Dermis blood vessel endothelial cell (primary cell): ENCODE measurements at places on chromosomes 4 and X.

GRCh38 chr4:88939697-88940096, 117.3 kb downstream of the FAM13A start:
- DNase-seq: no peak

DNA sequence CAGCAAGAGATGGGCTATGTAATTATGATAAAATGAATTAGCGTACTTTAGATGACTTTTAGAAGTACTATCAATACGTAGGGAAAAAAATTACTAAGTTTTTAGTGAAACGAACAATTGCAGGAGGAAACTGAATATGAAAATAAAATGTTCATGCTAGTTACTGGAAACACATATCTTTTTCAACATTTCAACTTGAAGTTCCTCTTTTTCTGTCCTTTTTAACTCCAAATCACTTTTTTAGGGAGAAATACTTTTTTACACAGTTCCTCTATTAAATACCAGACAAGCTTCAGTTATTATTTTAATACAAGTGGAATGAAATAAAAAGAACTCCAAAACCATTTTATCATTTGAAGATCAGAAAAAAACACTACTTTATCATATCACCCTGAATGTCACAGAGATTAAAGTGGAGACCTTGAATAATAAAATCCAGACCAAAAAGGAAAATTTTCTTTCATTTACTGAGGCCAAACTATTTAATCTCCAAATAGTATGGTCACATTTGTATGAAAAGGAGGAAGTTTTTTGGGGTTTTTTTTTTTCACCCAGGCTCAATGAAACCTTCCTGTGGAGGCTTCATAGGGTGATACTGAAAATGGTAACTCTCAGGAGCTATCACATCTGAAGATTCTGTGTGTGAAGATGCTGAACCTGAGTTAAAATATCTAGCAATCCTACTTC, 306.2 kb downstream of the INPP4B start:
- no peak for DNase-seq

GRCh38 chr4:139223682-139224317, 46.8 kb upstream of the ELF2 start:
- peak; percentile 34 for DNase-seq

GRCh38 chrX:39335513-39336235, 534.4 kb downstream of the MID1IP1 start:
- DNase-seq: no peak

DNA sequence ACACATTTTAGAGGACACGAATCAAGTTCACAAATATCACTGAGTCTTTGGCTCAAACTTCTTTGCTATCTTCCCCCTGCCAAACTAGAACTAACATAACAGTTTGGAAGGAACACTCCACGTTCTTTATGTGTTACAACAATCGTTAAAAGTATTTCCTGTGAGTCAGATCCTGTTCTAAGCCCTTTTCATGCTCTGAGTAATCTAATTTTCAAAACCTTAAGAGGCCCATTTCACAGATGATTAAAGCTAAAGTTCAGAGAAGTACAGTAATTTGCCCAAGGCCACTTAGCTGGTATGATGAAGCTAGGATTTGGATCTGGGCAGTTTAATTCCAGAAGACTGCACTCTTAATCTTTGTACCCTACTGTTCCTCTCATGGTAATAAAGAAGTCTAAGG, 854.4 kb upstream of the INTU start:
- peak; percentile 61 for DNase-seq

DNA sequence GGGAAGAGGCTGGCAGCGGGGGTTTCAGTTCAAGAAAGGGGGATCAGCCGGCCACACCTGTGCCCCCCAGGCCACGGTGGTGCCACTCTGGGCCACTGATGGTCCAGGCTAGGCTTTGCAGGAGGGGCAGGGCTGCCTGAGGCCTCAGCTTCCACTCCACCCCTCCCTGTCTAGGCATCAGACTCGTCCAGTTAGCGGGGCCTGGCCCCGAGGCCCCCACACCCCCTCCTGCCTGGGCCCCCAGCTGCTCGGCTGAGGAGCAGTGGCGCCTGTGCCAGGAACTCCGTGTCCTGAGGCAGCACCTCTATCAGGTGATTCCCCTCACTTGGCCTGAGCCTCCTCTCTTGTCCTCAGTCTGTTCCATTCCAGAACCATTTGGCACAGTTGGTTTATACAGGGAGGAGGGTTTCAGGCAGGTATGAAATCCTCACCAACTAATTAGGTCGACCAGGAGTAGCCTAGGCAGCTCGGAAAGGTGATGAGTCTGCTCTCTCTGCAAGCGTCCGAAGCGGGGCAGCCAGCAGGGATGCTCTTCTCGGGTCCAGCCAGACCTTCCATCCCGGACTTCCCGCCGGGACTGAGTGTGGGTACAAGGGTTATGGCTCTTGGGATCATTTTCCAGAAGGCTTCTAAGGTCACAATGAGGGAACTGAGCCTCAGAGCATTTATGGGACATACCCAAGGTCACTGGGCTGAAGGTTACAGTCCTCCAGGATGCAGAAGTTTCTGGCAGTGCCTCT, 2.1 kb downstream of the NSG1 start:
- DNase-seq: no peak

- DNase-seq: no peak
These were observed 288.6 kb upstream of the NR3C2 start for GRCh38 chr4:148730766-148731165.

- no peak for DNase-seq
These were observed 186.9 kb downstream of the FRMPD4 start for GRCh38 chrX:12325171-12325570.

DNA sequence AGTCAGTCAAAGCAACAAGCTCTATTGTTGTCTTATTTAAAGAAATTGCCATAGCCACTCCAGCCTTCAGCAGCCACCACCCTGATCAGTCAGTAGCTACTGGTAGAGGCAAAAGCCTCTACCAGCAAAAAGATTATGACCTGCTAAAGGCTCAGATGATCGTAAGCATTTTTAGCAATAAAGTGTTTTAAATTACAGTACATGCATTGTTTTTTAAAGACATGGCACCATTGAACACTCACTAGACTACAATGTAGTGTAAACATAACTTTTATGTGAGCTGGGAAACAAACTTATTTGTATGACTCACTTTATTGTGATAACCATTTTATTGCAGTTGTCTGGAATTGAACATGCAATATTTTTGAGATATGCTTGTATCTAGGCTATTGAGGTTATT, 32.3 kb upstream of the DYNLT3 start:
- DNase-seq: no peak

- DNase-seq: peak; percentile 43
These were observed 13.9 kb downstream of the TMEM165 start for GRCh38 chr4:55409468-55410171.

- no peak for DNase-seq
These were observed 53.3 kb upstream of the LNX1 start for GRCh38 chr4:53644607-53645006.

DNA sequence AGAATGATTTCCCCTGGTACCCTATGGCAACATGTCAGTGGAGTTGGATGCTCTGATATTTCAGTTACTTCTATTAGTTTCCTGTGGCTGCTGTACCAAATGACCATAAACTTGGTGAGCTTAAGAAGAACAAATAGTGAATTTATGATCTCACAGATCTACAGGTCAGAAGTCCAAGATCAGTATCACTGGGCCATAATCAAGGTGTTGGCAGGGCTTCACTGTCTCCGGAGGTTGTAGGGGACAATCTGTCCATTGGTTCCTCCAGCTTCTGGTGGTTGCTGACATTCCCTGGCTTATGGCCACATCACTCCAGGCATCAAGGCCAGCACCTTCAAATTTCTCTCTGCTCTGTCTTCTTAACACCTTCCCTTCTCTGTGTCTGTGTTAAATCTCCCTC, 37.9 kb upstream of the ELOVL6 start:
- no peak for DNase-seq

DNA sequence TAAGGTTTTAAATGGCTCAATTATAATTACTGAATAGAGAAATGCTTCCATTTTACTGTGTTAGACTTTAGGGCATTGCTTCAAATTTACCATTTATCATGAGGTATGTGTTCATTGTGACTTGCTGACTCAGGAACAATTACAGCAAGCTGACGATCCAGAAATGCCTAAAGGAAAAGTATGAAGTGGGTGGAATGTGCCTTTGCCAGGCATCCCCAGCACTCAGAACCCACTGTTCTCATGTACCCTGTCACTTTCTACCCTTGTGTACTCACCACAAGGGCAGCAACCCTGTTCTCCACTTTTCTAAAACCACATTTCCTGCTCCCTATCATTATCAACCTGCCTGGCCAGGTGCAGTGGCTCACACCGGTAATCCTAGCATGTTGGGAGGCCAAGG, 41.5 kb downstream of the QRFPR start:
- no peak for DNase-seq

DNA sequence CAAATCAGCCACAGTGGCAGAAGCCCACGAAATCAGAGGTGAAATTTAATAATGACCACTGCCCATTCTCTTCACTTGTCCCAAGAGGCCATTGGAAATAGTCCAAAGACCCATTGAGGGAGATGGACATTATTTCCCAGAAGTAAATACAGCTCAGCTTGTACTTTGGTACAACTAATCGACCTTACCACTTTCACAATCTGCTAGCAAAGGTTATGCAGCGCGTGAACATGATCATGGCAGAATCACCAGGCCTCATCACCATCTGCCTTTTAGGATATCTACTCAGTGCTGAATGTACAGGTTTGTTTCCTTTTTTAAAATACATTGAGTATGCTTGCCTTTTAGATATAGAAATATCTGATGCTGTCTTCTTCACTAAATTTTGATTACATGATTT, at the start of gene F9:
Gene F9 (plus strand): TSS at position 190 of the 400 bp plus-strand sequence. CDS start 26 bp downstream, at position 216.
- DNase-seq: no peak

GRCh38 chrX:76919761-76920160, 492.3 kb downstream of the MAGEE1 start:
- DNase-seq: no peak

DNA sequence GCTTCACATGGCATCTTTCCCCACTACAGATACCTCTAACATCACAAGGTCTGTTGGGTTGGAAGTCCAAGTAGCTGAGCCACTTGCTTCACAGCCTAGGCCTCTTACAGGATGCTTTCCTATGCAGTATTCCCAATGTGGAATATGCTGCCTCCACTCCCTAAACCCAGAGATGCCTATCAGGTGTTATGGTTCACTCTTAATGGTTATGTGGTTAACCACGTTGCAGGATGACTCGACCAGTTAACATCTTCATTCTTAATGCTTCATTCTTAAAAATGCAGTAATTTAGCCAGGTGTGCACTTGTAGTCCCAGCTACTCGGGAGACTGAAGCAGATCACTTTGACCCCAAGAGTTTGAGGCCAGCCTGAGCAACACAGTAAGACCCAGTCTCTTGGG, 24.2 kb downstream of the HAUS3 start:
- DNase-seq: no peak

GRCh38 chr4:71609167-71609566, 174.7 kb downstream of the GC start:
- no peak for DNase-seq

GRCh38 chrX:25600776-25601175, 537.4 kb upstream of the MAGEB18 start:
- no peak for DNase-seq

DNA sequence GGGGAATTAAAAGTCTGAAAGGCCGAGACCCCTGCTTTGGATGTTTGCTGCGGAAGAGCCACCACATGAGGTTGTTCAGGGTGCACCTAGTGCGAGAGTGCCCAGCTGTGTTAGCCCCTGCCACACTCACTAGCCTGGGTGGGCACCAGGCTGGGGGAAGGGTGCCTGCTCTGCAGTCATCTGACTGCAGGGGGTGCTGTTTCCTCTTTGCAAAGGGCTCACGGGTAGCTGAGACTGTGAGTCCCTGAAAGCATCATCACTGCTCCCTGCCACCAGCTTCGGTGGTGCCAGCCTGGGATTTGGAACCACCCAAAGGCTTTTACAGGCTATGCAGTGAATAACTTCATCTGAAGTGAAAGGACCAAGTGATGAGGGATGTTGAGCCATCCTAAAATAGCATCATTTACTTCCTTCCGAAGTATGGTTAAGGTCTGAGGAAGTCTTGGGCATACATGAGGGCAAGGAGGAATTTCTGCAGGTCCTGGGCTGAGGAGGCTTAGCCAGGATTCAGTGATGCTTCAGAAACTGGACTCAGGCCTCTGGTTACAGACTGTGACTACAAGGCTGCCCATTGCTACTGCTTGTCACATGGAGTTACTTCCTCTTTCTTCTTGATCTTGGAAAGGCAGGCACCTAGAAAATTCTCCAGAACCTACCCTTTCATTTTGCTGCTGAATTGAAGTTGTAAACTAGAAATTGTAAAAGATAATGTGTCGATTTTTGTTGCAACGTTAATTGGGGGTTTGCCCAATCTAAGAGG, 293.2 kb upstream of the PRPS2 start:
- DNase-seq: no peak

- DNase-seq: no peak
These were observed 132.9 kb upstream of the NKX1-1 start for GRCh38 chr4:1538941-1539772.

GRCh38 chr4:139146926-139147629, 29.9 kb downstream of the ELF2 start:
- no peak for DNase-seq

DNA sequence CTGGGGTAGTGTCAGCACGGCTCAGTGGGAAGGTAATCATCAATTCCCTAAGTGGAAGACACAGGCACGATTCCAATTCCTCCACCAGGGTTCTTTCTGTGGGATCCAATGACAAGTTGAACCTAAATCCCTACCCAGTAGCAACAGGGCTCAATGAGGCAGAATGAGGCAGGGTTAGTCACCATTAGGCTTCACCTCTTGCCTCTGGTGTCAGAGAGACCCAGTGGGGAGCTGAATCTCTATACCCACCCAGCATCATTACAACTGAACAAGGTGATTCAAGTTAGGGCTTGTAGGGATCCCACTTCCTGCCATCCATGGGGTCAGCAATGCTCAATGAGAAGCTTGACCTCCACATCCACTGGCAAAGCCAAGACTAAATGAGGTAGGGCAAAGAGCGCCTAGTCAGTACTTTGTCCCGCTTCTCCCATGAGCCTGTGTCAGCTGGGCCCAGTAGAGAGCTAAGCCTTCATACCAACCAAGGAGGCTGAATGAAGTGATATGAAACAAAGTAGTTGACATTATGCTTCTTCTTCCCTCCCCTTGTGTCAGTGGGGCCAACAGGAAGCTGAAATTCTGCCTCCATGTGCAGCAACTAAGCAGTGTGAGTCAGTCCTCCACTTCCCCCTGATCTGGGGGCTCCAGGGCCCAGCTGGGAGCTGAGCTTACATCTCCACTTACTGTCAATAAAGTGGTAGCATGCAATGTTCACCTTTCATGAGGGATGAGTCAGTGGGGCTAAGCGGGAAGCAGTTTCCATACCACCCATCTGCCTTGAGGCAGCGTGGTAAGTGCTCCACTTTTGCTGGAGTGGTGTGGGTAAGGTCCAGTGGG, 36.4 kb upstream of the RBM41 start:
- DNase-seq: no peak

GRCh38 chr4:26201120-26201519, 119.7 kb upstream of the RBPJ start:
- no peak for DNase-seq

- DNase-seq: no peak
These were observed 39.8 kb downstream of the PLK4 start for GRCh38 chr4:127920521-127920920.

- DNase-seq: no peak
These were observed 1.2 kb downstream of the CTSO start for GRCh38 chr4:155952501-155952901.
